ENCODE measurements at places on chromosomes 7 and 10.
A peak's percentile ranks its signal among the peaks of the same experiment; 100 is the strongest.

GRCh38 chr7:135879233-135879632 lies 97.9 kb downstream of the MTPN start:
- DNase-seq: peak; percentile 83

- no peak for DNase-seq
Observed at GRCh38 chr7:33677556-33677955, 227.8 kb upstream of the BMPER start.

- DNase-seq: no peak
Observed at GRCh38 chr7:6648815-6649104, 11.6 kb downstream of the ZNF316 start.

DNA sequence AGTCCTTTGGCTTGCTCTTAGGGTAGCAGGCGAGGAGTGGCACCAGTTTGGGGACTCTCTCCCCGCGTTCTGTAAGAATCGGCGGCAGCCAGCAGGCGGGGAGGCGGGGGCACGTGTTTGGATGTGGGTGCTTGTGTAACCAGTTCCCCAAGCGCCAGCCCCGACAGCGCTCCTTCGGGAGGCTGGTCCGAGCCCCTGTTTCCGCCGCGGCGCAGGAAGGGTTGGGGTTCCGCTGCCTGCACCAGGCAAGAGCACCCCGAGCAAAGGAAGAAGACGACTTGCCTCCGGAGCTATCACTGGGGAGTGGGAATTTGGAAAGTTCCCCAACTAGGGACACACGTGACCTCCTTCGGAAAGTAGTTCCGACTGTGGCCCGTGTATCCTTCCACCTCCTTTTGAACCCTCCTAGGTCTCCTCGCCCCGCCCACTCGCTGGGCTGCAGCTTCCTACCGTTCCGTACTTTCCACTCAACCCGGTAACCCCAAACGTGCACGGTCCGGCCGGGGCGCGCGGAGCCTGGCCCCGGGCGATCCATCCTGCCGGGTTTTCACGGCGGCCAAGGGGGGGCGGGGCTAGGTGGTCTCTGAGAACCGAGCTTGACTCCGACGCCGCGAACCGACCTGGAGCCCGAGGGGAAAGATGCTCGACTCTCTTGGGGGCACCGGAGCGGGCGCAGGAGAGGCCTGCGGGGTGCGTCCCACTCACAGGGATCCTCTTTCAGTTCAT lies 1.2 kb downstream of the KLLN start:
- DNase-seq: peak; percentile 98

DNA sequence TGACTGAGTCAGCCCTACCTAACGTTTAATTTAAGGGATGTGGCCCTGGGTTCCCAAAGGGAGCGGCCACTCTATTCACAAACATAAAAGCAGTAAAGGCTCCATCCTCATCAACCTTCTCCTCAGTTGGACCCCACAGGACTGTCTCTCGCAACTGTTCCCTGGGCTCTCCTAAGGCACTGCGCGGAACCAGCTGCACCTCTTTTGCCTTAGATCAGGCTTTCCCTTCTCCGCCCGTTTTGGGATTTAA lies 689 bp upstream of the GTPBP4 start:
- DNase-seq: no peak

- peak; percentile 76 for DNase-seq
Observed at GRCh38 chr7:32586291-32587221, 91.3 kb downstream of the AVL9 start.

- DNase-seq: no peak
Observed at GRCh38 chr7:30286749-30287148, 2.4 kb downstream of the ZNRF2 start.

- DNase-seq: no peak
Observed at GRCh38 chr7:25923741-25924460, 228.1 kb upstream of the NFE2L3 start.

- DNase-seq: peak; percentile 81
Observed at GRCh38 chr7:66330961-66331360, 125.8 kb downstream of the TPST1 start.

- no peak for DNase-seq
Observed at GRCh38 chr10:103235775-103236174, 9.9 kb upstream of the RPEL1 start.

DNA sequence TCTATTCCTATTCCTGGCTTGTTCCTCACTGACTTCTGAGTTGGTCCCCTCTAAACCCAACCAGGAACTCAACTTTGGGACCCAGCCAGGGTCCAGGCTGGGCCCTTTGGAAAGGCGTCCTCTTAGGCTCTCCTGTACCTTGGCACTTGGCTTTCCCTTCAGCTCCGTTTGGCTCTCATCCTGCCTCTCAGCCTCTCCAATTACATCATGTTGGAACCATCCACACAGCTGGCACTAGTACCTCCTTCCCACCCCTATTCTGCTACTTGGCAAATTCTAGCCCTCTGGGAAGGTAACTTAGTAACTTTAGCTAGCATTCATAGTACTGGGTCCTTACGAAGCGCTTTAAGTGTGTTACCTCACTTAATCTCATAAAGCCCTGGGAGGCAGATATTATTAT lies 205.3 kb upstream of the HABP2 start:
- no peak for DNase-seq

DNA sequence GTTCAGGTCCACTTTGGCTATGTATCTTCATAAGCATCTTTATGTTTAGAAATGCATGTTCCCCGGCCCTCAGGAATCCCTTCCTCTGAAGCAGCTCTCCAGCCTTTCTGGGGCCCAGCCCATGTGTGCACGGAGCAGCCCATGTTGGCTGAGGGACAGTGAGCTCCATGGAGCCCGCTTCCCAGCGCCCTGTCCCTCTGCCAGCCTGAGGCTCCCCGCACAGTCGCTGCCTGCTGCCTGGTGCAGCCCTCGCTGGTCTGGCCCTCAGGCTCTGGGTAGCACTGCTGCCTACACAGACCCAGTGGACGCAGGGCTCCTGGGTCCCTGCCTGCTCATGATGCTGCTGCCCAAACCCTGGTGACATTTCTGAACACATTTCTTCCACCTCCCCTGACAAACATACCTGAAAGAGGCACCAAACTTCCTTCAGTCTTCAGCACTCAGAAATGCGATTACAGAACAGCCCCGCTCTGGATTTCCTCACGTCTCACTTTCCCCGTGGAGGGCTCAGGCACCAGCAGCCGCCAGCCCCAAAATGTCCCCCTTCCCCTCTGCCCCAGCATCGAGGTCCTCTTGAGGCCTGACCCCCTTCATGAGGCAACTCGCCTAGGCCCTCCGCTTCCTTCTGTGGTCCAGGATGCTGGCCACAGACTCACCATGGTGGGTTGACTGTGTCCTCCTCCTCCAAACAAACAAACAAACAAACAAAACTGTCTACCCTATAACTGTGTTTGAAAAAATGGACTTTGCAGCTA lies 5.0 kb upstream of the TCERG1L start:
- no peak for DNase-seq

- peak; percentile 82 for DNase-seq
Observed at GRCh38 chr10:92087750-92088395, 164.3 kb downstream of the BTAF1 start.

- DNase-seq: peak; percentile 25
Observed at GRCh38 chr7:37756797-37757551, 73.4 kb downstream of the GPR141 start.

DNA sequence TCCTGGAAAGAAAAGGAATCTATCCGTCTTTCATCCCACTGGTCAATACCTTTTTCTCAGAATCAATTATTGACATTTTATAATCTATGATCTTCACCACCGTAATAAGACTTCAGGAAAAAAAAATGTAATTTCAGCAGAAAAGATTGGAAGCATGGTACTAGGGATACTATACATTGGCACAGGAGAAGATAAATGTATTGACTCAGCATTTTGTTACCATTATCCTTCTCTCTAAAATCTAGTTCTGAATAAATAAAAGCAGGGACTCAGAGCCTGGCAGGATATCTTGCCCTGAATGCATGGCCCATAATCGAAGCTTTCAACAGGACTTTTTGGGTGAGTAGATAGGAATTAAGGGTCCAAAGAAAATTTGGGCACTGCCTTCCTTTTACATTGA lies 120.7 kb downstream of the LRRTM3 start:
- DNase-seq: no peak

DNA sequence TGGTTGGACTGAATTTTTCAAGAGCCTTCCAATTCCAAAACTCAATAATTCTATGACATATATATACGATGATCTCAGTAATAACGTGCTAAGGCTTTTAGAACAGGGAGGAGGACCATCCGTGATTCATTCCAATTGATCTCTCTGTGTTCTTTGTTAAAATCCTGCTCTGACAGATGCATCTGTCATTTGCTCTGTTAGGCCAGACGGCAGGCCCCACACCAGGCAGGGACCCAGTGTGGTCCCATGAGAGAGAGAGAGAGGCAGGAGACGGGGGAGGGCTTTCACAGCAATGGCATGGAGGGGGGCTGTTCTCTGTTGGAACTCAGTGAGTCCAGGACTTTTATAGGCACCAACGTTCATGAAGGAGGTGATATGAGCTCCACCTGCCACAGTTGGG lies 160.0 kb upstream of the INSYN2A start:
- no peak for DNase-seq

All from umbilical cord (tissue), 2 donors.